Right atrium auricular region (tissue), 2 donors: ENCODE measurements at places on chromosomes 5 and 9.
A peak's percentile ranks its signal among the peaks of the same experiment; 100 is the strongest.

- H3K4me1 ChIP-seq: no peaks in the 10 kb centered on the region
- DNase-seq: peak; percentile 95
- H3K36me3 ChIP-seq: no peaks in the 10 kb centered on the region
- H3K27me3 ChIP-seq: no peaks in the 10 kb centered on the region
- no peak overlapping the region for H3K27ac ChIP-seq
Observed at GRCh38 chr5:150560401-150561191, 52.7 kb downstream of the NDST1 start.

GRCh38 chr9:95422650-95423049, 94.1 kb downstream of the PTCH1 start:
- H3K27me3 ChIP-seq: no peaks in the 10 kb centered on the region
- peaks cover 6% of the 10 kb centered on the region for H3K4me1 ChIP-seq
- no peak for DNase-seq
- no peaks in the 10 kb centered on the region for H3K36me3 ChIP-seq
- H3K4me3 ChIP-seq: no peak overlapping the region

DNA sequence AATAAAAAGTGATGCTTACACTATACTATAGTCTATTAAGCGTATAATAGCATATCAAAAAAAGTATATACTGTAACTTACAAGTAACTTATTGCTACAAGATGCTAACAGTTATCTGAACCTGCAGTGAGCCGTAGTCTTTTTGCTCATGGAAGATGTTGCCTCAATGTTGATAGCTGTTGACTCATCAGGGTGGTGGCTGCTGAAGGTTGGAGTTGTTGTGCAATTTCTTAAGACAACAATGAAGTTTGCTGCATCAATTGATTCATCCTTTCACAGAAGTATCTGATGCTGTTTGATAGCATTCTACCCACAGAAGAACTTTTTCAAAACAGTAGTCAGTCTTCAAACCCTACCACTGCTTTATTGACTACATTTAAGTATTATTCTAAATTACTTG, 7.8 kb upstream of the C9orf40 start:
- no peaks in the 10 kb centered on the region for H3K27me3 ChIP-seq
- no peaks in the 10 kb centered on the region for H3K36me3 ChIP-seq
- no peak for DNase-seq
- no peaks in the 10 kb centered on the region for H3K4me1 ChIP-seq
- no peak overlapping the region for H3K27ac ChIP-seq

- H3K27me3 ChIP-seq: no peaks in the 10 kb centered on the region
- H3K4me3 ChIP-seq: no peak overlapping the region
- no peaks in the 10 kb centered on the region for H3K36me3 ChIP-seq
- DNase-seq: no peak
- no peak overlapping the region for H3K27ac ChIP-seq
Observed at GRCh38 chr9:76136986-76137385, 246.5 kb downstream of the PCSK5 start.

- no peak overlapping the region for H3K4me3 ChIP-seq
- no peaks in the 10 kb centered on the region for H3K27me3 ChIP-seq
- peaks cover 16% of the 10 kb centered on the region for H3K4me1 ChIP-seq
- H3K27ac ChIP-seq: no peak overlapping the region
Observed at GRCh38 chr5:127985811-127986325, 97.7 kb upstream of the SLC12A2 start.

DNA sequence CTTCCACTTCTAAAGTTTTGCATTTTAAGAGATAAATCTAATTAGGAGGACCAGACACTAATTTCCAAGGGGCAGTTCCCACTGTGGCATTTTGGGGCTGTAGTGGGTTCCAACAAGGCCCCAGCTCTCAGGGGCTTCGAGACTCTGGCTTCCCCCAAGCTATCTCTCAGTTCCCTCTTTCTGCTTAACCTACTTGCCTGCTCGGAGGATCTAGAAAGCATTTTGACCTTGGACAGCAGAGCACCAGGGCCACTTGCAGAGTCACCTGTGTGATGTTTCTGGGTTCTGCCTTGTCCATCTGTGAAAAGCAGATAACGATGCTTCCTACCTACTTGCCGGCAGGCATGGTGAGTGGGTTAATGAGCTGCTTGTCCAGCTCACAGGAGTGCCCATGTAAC, 175.4 kb downstream of the MED10 start:
- no peaks in the 10 kb centered on the region for H3K36me3 ChIP-seq
- H3K4me3 ChIP-seq: no peak overlapping the region
- H3K4me1 ChIP-seq: no peaks in the 10 kb centered on the region
- no peaks in the 10 kb centered on the region for H3K27me3 ChIP-seq

GRCh38 chr9:101366038-101366756, 18.6 kb downstream of the BAAT start:
- no peak overlapping the region for H3K4me3 ChIP-seq
- H3K36me3 ChIP-seq: no peaks in the 10 kb centered on the region
- no peak for DNase-seq
- no peaks in the 10 kb centered on the region for H3K4me1 ChIP-seq
- H3K27me3 ChIP-seq: no peaks in the 10 kb centered on the region
- H3K27ac ChIP-seq: no peak overlapping the region

- H3K27me3 ChIP-seq: no peaks in the 10 kb centered on the region
- no peak overlapping the region for H3K4me3 ChIP-seq
- no peak overlapping the region for H3K27ac ChIP-seq
- H3K4me1 ChIP-seq: no peaks in the 10 kb centered on the region
- DNase-seq: no peak
Observed at GRCh38 chr9:79193001-79193400, 378.8 kb upstream of the TLE4 start.

DNA sequence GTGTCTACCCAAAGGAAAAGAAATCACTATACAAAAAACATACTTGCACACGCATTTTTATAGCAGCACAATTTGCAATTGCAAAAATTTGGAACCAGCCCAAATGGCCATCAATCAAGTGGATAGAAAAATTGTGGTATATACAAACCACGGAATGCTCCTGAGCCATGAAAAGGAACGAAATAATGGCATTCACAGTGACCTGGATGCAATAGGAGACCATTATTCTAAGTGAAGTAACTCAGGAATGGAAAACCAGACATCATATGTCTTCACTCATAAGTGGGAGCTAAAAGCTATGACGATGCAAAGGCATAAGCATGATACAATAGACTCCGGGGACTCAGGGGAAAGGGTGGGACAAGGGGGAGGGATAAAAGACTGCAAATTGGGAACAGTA, 78.4 kb downstream of the ENC1 start:
- H3K4me3 ChIP-seq: no peak overlapping the region
- H3K4me1 ChIP-seq: no peaks in the 10 kb centered on the region
- H3K27ac ChIP-seq: no peak overlapping the region
- H3K36me3 ChIP-seq: no peaks in the 10 kb centered on the region
- no peaks in the 10 kb centered on the region for H3K27me3 ChIP-seq
- no peak for DNase-seq

GRCh38 chr5:108174286-108174685, 207.6 kb downstream of the FBXL17 start:
- H3K36me3 ChIP-seq: no peaks in the 10 kb centered on the region
- H3K4me3 ChIP-seq: no peak overlapping the region
- H3K27me3 ChIP-seq: no peaks in the 10 kb centered on the region
- no peak overlapping the region for H3K27ac ChIP-seq
- DNase-seq: no peak

DNA sequence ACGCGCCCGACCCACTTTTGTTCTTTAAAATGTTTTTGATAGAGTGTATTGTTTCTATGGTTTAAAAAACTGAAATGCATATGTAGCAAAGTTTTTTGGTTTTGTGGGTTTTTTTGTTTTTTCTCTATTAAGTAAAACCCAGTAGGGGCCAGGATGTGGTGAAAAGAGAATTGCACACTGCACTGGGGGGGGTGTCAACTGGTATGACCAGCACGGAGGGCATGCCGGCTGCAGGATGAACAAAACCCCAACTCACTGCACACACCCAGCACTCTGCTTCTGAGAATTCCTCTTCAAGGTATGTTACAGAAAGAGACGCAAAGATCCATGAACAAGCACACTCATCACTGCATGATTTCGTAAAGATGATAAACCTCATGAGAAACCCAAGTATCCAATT, 75.0 kb downstream of the STK10 start:
- no peak overlapping the region for H3K4me3 ChIP-seq
- no peak overlapping the region for H3K27ac ChIP-seq
- H3K4me1 ChIP-seq: peaks cover 21% of the 10 kb centered on the region
- H3K27me3 ChIP-seq: no peaks in the 10 kb centered on the region
- H3K36me3 ChIP-seq: no peaks in the 10 kb centered on the region

- H3K4me3 ChIP-seq: no peak overlapping the region
- no peak overlapping the region for H3K27ac ChIP-seq
Observed at GRCh38 chr5:179246227-179246626, 99.0 kb downstream of the ADAMTS2 start.

DNA sequence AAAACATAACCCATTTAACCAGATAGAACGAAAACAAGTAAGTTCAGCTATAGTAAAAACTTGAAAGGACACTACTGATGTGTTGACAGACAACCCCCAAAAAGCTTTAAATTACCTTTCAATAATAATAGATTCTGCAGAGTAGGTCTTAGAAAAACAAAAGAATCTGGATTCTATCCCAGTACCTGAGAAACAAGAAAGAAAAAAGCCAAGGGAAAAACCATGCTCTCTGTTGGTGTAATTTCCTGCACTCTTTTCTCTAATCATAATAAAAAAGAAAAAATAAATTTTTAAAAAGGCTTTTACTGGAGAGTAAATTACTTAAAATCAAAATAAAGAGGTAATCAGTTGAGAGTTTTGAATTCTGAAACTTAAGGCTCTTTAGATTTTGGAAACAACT, 1090.4 kb downstream of the PTPRD start:
- no peak overlapping the region for H3K4me3 ChIP-seq
- DNase-seq: no peak
- no peaks in the 10 kb centered on the region for H3K27me3 ChIP-seq

DNA sequence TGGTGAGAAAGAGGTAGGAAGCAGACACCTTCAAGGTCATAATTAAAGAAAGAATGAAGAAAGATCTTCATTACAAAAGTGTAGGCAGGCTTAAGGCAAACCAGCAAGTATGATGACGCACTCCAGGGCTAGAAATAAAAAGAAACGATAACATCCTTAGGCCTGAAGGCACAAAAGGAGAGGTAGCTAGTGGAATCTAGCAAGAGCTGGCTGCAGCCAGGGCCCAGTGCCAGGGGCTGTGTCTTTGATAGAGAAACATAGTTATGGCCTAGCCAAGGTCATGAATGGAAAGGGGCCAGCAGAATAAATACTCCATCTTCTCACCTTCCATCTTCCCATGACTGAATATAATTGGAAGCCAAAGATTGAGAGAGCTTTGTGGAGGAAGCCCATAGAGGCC, 6.8 kb upstream of the SH3TC2 start:
- no peak overlapping the region for H3K4me3 ChIP-seq
- no peak overlapping the region for H3K27ac ChIP-seq
- peaks cover 21% of the 10 kb centered on the region for H3K4me1 ChIP-seq
- H3K27me3 ChIP-seq: no peaks in the 10 kb centered on the region
- no peaks in the 10 kb centered on the region for H3K36me3 ChIP-seq
- no peak for DNase-seq

- no peak for DNase-seq
- H3K4me1 ChIP-seq: no peaks in the 10 kb centered on the region
- H3K27me3 ChIP-seq: no peaks in the 10 kb centered on the region
- H3K27ac ChIP-seq: peak overlapping the region; percentile 60
- H3K36me3 ChIP-seq: no peaks in the 10 kb centered on the region
Observed at GRCh38 chr9:35952526-35953191, 5.3 kb downstream of the OR2S2 start.

DNA sequence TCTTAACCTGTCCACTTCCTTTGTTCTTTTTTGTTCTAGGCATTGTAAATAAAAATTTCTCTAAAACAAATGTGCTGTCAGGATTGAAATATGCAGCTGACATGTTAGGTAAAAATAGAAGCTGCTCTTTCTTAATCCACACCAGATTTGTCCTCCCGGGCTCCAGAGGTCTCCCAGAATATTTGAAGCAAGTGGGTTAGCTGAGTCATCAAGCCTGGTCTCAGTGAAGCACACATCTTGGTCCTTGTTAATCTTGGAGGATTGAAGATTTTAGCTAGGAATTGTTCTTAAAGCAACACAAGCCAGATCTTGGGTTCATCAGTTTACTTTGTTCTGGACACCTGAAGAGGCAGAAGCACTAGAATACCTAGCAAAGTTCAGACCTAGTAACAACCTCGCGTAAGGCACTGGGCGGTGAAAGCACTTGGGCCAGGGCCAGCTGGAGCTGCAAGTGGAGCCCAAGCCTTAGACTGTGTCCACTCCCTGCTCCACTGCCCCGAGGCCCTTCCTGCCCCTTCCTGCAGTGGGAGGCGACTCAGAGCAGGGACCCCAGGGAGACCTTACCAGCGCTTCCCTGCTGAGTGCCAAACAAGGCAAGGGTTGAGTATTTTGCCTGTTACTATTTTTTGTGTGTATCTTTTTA, 36.5 kb downstream of the HABP4 start:
- DNase-seq: peak; percentile 74
- peak overlapping the region; percentile 81 for H3K27ac ChIP-seq
- H3K27me3 ChIP-seq: no peaks in the 10 kb centered on the region
- peaks cover 38% of the 10 kb centered on the region for H3K4me1 ChIP-seq
- peaks cover 45% of the 10 kb centered on the region for H3K36me3 ChIP-seq
- no peak overlapping the region for H3K4me3 ChIP-seq

- H3K4me1 ChIP-seq: no peaks in the 10 kb centered on the region
- no peaks in the 10 kb centered on the region for H3K27me3 ChIP-seq
- DNase-seq: peak; percentile 21
Observed at GRCh38 chr9:91694081-91694870, 255.8 kb downstream of the ROR2 start.

- no peaks in the 10 kb centered on the region for H3K36me3 ChIP-seq
- no peaks in the 10 kb centered on the region for H3K27me3 ChIP-seq
- H3K4me1 ChIP-seq: peaks cover 28% of the 10 kb centered on the region
- H3K4me3 ChIP-seq: peak overlapping the region; percentile 98
Observed at GRCh38 chr9:130042406-130042884, 544 bp downstream of the FNBP1 start.

DNA sequence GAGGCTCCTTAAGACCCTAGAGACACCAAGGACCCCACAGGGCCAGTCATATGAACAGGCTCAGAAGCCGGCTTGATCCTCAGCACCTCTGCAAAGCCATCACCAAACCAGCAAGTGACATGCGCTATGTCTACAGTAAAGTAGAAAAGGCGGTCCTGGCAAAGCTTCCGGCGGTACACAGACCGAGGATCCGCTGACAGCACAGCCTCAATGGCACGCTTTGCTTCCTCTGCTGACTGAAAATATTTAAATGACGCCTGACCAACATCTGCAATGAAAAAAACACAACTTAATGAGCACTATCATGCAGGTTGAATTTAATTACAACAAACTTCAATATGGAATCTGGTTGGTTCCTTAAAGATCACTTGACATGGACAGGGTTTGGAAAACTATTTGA, 17.6 kb downstream of the TRMO start:
- DNase-seq: no peak
- no peak overlapping the region for H3K4me3 ChIP-seq
- peaks cover 27% of the 10 kb centered on the region for H3K36me3 ChIP-seq
- H3K4me1 ChIP-seq: no peaks in the 10 kb centered on the region
- no peaks in the 10 kb centered on the region for H3K27me3 ChIP-seq

- no peak overlapping the region for H3K27ac ChIP-seq
- no peaks in the 10 kb centered on the region for H3K27me3 ChIP-seq
- peaks cover 19% of the 10 kb centered on the region for H3K4me1 ChIP-seq
- no peak overlapping the region for H3K4me3 ChIP-seq
Observed at GRCh38 chr9:124214596-124215367, 43.0 kb upstream of the NEK6 start.
